ENCODE measurements at places on chromosomes 3 and 15. TPM values are rescaled to one million over a fixed set of nuclear protein-coding genes. Genes with fewer than 3 reads are reported as not detected.
A peak's percentile ranks its signal among the peaks of the same experiment; 100 is the strongest.

The PROS1 gene
- not detected for polyA plus RNA-seq

The KIF9 gene
- polyA plus RNA-seq: 3.7 TPM

The FRG2C gene
- not detected for polyA plus RNA-seq

The PCOLCE2 gene
- polyA plus RNA-seq: not detected

The NR1I2 gene
- polyA plus RNA-seq: not detected

The EXOSC7 gene
- polyA plus RNA-seq: 43.1 TPM

The ZNF385D gene
- polyA plus RNA-seq: not detected

The TGM5 gene
- not detected for polyA plus RNA-seq

DNA sequence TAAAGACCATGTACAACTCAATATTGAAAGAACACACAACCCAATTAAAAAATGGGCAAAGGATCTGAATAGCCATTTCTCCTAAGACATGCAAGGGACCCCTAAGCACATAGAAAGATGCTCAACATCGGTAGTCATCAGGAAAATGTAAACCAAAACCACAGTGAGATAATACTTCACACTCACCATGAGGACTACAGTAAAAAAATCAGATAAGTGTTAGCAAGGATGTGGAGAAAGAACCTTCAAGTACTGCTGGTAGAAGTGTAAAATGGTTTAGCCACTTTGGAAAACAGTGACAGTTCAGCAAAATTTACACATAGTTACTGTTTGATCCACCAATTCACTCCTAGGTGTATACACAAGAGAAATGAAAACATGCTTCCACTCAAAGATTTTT lies 30.1 kb upstream of the XIRP1 start:
- no peak overlapping the region for H3K4me3 ChIP-seq
- H3K4me1 ChIP-seq: no peaks in the 10 kb centered on the region

DNA sequence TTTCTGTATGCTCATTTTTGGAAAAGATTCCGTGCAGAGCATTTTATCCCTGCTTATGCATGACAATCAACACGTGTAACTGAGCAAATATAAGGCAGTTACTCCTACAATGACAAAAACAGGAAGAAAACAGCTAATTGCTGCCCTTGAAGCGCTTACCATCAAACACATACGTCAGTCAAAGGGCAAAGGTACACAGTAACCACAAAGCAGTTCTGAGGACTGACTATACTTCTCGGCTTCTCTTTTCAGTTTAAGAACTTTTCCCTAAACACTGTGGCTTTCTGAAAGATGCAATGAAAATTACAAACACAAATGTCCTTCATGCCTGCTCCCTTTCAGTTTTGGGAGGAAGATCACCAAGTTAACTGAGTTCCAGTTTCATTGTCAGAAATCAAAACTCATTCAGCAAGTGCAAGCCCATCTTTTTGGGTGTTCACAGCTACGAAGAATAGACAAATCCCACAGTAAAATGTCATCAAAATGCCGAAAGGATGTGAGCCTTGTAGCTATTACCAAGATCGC lies 602.8 kb downstream of the FOXP1 start:
- H3K27ac ChIP-seq: peak overlapping the region; percentile 72
- H3K27me3 ChIP-seq: no peaks in the 10 kb centered on the region
- peaks cover 39% of the 10 kb centered on the region for H3K4me1 ChIP-seq
- H3K4me3 ChIP-seq: peak overlapping the region; percentile 34

- no peak for DNase-seq
- H3K27me3 ChIP-seq: no peaks in the 10 kb centered on the region
- H3K4me3 ChIP-seq: no peak overlapping the region
- no peaks in the 10 kb centered on the region for H3K4me1 ChIP-seq
- no peaks in the 10 kb centered on the region for H3K36me3 ChIP-seq
- H3K27ac ChIP-seq: no peak overlapping the region
Observed at GRCh38 chr3:25044762-25045710, 383.0 kb upstream of the RARB start.

- H3K4me1 ChIP-seq: no peaks in the 10 kb centered on the region
- no peak for DNase-seq
Observed at GRCh38 chr15:43250785-43251184, 15.9 kb downstream of the TGM5 start.

- H3K4me3 ChIP-seq: no peak overlapping the region
- DNase-seq: no peak
- no peaks in the 10 kb centered on the region for H3K36me3 ChIP-seq
- H3K27ac ChIP-seq: no peak overlapping the region
Observed at GRCh38 chr3:81816473-81817250, 55.2 kb upstream of the GBE1 start.

DNA sequence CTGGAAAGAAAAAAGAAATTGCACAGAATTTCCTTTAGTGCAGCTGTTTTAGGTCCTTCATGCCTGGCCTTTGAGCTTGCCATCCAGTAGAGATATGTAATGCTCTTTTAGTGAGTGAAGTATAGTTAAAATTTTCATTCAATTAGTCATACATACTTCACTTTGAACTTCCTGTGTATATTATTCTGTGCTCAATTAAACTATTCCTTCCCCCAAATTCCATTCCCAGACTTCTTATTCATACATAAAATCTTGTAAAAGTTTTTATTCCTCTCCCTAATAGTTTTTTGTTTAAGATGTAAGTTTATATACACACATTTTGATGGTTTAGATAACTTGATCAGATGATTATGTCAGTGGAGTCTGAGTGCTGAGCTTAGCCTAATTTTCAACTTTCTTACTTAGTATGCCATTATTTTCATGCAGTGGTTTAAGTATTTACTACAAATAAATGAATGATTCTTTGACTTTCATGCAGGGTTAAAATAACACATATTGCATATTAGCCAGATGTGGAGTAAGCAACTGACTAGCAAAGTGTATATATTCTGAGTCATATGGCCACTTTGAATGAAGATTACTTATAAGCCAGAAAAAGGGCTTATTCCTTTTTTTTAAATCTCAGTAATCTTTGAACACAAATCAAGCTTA lies 42.5 kb upstream of the ABHD10 start:
- DNase-seq: no peak
- H3K4me3 ChIP-seq: no peak overlapping the region
- H3K27me3 ChIP-seq: no peaks in the 10 kb centered on the region
- H3K36me3 ChIP-seq: no peaks in the 10 kb centered on the region
- no peak overlapping the region for H3K27ac ChIP-seq

DNA sequence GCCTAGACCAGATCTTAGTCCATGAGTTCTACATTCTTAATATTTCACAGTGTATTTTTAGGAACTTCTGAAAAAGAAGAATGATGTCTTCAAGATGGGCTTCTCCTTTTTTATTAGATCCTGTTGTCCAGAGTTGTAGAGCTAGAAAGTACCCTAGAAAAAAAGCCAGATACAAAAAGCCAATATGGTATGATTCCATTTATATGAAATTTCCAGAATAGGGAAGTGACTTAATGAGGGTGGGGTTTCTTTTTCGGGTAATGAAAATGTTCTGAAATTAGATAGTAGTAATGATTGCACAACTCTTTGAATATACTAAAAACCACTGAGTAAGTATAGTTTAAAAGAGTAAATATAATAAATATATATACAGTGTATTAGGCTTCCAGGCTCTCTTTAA lies 116.9 kb downstream of the NFKBIZ start:
- no peaks in the 10 kb centered on the region for H3K36me3 ChIP-seq
- H3K27me3 ChIP-seq: no peaks in the 10 kb centered on the region

- no peak overlapping the region for H3K4me3 ChIP-seq
- H3K36me3 ChIP-seq: no peaks in the 10 kb centered on the region
- DNase-seq: no peak
- no peaks in the 10 kb centered on the region for H3K4me1 ChIP-seq
- H3K27ac ChIP-seq: no peak overlapping the region
Observed at GRCh38 chr15:98375513-98376340, 272.6 kb upstream of the IGF1R start.

GRCh38 chr15:86756688-86757087 lies 677.0 kb downstream of the AGBL1 start:
- H3K4me3 ChIP-seq: no peak overlapping the region
- no peaks in the 10 kb centered on the region for H3K4me1 ChIP-seq
- no peak for DNase-seq
- H3K36me3 ChIP-seq: no peaks in the 10 kb centered on the region

DNA sequence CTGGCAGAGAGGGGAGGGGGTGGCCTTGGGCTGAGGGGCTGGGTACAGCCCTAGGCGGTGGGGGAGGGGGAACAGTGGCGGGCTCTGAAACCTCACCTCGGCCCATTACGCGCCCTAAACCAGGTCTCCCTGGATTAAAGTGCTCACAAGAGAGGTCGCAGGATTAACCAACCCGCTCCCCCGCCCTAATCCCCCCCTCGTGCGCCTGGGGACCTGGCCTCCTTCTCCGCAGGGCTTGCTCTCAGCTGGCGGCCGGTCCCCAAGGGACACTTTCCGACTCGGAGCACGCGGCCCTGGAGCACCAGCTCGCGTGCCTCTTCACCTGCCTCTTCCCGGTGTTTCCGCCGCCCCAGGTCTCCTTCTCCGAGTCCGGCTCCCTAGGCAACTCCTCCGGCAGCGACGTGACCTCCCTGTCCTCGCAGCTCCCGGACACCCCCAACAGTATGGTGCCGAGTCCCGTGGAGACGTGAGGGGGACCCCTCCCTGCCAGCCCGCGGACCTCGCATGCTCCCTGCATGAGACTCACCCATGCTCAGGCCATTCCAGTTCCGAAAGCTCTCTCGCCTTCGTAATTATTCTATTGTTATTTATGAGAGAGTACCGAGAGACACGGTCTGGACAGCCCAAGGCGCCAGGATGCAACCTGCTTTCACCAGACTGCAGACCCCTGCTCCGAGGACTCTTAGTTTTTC lies 4.9 kb downstream of the ISL2 start:
- no peaks in the 10 kb centered on the region for H3K36me3 ChIP-seq
- no peak overlapping the region for H3K27ac ChIP-seq
- H3K27me3 ChIP-seq: peaks cover 51% of the 10 kb centered on the region
- H3K4me3 ChIP-seq: no peak overlapping the region
- peaks cover 80% of the 10 kb centered on the region for H3K4me1 ChIP-seq

DNA sequence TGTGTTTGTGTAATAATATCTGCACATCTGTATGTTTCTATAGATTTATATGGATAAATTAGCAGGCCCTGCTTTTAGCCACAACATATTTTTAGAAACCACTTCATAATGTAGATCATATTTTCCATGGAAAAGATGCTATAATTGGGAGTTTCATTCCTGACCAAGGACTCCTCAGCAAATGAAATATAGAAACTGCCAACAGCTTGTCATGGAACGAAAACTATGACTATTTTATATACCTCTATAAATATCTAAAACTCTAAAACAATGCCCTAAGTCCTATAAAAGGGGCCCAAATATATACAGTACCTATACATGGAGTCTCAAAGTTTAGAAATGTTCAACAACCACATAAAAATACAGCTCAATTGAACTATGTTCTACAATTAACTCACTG lies 27.9 kb downstream of the EID1 start:
- DNase-seq: no peak
- no peaks in the 10 kb centered on the region for H3K27me3 ChIP-seq
- H3K27ac ChIP-seq: no peak overlapping the region
- H3K4me1 ChIP-seq: no peaks in the 10 kb centered on the region
- H3K36me3 ChIP-seq: no peaks in the 10 kb centered on the region

DNA sequence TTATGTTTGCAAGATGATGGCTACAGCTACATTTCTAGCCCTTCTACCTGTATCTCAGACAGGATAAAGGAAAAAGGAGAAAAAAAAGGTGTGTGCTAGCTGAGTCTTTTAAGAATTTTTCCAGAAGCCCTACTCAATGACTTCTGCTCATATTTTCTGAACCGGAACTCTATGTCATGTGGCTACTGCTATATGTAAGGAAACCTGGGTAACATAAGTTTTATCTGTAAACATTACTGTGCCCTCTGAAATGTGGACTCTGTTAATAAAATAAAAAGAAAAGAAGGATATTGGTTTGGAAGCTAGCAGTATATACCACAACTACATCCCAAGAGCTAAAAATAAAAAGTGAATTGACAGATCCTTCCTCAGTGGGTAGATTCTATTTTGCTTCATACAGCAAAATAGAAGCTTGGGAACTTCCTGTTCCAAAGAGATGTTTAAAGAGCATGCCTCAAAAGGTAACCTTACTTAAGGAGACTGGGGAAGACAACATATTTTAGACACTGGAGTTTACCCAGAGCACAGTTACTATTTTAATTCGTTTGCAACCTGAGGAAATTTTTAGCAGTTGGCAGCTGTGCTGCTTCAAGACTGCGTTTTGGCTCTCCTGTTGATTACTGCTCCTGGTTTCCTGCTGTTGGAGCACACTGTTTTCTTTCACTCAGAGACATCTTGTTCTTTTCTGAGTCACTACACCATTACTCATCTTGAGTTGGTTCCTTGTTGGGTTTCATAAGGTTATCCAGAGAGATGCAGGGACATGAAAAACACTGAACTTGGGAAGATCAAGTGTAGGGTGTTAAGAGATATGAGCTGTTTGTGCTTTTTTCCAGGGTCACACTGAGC lies 280.7 kb downstream of the NFKBIZ start:
- DNase-seq: no peak
- no peaks in the 10 kb centered on the region for H3K4me1 ChIP-seq
- no peak overlapping the region for H3K27ac ChIP-seq
- no peak overlapping the region for H3K4me3 ChIP-seq
- no peaks in the 10 kb centered on the region for H3K36me3 ChIP-seq

DNA sequence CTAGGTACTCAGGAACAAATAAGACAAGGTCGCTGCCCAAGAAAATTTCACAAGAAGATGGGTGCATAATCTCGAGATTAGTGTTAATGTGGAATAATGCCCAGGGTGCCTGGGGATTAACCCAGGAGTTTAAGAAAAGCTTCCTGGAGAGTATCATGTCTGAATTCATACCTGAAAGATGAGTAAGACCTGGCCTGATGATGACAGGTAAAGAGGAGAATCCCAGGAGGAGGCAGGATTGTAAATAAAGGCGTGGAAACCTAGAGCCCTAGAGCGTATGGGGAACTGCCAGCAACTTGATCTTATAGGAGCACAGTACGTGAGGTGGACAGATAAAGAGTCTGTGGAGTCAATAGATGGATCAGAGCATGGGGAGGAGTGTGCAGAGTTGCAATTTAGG lies 43.0 kb downstream of the ARRDC4 start:
- no peak overlapping the region for H3K27ac ChIP-seq
- no peaks in the 10 kb centered on the region for H3K27me3 ChIP-seq
- H3K36me3 ChIP-seq: no peaks in the 10 kb centered on the region
- H3K4me3 ChIP-seq: no peak overlapping the region
- DNase-seq: no peak
- no peaks in the 10 kb centered on the region for H3K4me1 ChIP-seq

- no peak overlapping the region for H3K27ac ChIP-seq
- no peak for DNase-seq
- H3K27me3 ChIP-seq: no peaks in the 10 kb centered on the region
- peaks cover 64% of the 10 kb centered on the region for H3K36me3 ChIP-seq
Observed at GRCh38 chr3:25728101-25728500, 55.1 kb downstream of the NGLY1 start.

Data from CD4-positive, CD25-positive, alpha-beta regulatory T cell (primary cell).